ENCODE measurements at places on chromosomes 2 and 18.

DNA sequence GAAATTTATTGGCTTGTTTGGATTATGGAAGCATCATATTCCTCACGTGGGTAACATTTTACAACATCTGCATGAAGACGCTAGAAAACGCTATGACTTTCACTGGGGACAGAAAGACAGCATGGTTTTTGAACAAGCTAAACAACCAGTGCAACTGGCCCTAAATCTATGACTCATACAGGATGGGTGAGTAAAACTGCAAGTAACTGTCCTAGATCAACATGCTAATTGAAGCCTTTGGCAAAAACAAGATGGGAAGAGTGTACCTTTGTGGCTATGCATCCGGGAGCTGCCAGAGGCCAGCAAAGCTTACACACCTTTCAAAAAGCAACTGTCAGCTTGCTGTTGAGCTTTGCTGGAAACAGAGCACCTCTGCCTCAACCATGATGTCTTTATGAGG is 1096.0 kb upstream of the DDX18 start:
- DNase-seq: no peak

GRCh38 chr2:158103411-158104012 is 1.8 kb downstream of the UPP2 start:
- no peak for DNase-seq

DNA sequence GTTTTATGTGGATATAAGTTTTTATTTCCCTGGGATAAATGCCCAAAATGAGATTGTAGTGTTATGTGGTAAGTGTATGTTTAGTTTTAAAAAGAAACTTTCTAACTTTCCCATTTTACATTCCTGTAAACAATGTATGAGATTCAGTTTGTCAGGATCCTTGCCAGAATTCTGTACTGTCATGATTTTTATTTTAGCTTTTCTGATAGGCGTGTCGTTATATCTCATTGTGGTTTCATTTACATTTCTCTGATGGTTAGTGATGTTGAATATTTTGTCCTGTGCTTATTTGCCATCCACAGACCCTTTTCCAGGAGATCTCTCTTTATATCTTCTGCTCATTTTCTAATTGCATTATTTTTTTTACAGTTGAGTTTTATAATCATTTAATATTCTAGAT is 245.6 kb upstream of the CDH2 start:
- no peak for DNase-seq

DNA sequence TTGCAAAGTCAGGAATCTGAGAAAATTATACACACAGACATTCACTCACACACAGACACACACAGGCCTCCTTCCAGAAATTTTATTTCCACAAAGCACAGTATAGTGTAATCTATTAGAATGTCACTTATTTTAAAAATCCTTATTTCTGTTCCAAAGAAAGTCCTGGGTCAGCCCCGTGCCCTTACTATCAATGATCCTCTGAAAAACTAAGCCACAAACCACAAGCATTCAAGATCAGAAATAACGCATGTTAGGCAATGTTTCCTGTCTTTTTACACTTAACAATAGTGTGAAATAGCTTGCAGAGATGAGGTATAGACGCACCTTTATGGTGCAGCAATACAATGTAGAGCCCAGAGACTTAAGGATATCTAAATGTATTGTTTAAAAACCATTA is 25.8 kb downstream of the TBC1D8 start:
- DNase-seq: no peak

GRCh38 chr2:218259099-218259961 is 1.5 kb upstream of the GPBAR1 start:
- no peak for DNase-seq

DNA sequence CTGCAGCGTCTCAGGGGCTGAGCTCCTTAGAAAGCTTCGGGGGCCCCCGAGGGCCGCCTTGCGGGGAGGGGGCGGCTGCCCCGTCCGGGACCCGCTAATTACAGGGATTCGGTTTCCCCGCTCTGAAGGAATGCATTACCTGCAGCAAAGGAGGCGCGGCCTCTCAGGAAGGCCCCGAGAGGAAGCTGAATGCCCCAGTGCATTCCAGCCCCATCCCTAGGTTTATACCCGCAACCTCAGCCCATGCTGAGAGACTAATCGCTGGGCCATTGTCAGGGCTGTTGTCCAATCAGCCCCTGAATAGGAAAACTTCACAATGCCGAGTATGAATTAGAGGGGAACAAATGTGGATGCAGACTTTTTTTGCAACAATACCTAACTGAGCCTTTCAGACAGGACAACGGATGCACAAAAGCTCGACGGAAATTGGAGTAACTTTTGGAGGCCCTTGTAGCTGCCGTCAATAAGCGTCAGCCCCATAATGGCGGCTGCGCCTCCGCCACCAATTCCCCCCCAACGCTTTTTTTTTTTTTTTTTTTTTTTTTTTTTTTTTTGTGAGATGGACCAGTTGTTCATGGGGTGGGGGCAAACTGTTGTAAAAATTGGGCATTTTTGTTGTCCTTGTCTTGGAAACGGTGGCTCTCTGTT is 138.6 kb upstream of the SIX3 start:
- DNase-seq: no peak

All from GM13977 (cell line).